ENCODE measurements at places on chromosomes 4 and X.

GRCh38 chr4:141356963-141357335 is 136.3 kb downstream of the ZNF330 start:
- no peak for DNase-seq

DNA sequence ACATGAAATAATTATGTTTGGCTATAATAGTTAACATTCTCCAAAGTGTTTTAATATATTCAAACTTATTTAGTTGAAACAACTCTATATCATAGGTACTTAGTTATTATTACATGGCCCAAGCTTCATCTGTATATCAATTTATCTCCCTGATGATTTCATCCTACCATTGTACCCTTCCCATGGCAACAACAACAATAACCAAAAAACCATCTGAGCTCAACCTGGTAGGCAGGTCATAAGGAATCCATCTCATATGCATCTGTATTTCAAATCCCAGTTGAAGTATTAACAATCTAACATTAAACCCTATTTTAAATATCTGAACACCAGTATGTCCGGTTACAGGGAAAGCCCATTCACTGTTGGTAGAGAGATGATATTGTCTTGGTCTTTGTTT is 33.1 kb upstream of the SLC7A11 start:
- DNase-seq: no peak

GRCh38 chrX:9988762-9989161 is 21.6 kb downstream of the CLDN34 start:
- DNase-seq: peak; percentile 8

DNA sequence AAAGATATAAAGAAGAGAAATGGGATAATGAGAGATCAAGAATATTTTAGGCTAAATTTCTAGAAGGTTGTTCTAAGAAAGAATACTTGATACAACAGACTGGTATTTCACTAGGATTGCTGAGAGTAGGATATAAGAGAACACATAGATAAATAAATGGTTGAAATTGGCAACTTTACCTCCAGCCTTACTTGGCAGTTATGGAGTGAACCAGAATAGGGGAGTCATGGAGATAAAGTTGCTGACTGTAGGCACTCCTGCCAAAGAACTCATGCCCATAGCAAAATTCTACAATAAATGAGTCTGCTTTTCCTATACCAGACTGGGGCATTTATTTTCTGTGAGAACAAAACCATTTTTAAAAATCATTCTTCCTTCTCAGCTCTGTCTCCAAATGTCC is 26.4 kb upstream of the MMRN1 start:
- no peak for DNase-seq

- no peak for DNase-seq
Observed at GRCh38 chrX:113726466-113726865, 857.4 kb upstream of the HTR2C start.

DNA sequence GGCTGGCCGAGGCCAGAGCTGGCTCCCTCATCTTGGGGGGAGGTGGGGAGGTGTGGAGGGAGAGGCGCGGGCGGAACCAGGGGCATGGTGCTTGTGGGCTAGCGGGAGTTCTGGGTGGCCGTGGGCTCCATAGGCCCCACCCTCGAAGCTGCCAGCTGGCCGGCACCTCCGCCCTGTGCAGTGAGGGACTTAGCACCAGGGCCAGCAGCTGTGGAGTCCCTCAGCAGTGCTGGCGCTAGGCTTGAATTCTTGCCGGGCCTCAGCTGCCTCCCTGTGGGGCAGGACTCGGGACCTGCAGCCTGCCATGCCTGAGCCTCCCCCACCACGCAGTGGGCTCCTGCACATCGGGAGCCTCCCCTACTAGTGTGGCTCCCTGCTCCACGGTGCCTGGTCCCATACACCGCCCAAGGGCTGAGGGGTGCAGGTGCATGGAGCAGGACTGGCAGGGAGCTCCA is 603.3 kb downstream of the PCDH18 start:
- DNase-seq: no peak

DNA sequence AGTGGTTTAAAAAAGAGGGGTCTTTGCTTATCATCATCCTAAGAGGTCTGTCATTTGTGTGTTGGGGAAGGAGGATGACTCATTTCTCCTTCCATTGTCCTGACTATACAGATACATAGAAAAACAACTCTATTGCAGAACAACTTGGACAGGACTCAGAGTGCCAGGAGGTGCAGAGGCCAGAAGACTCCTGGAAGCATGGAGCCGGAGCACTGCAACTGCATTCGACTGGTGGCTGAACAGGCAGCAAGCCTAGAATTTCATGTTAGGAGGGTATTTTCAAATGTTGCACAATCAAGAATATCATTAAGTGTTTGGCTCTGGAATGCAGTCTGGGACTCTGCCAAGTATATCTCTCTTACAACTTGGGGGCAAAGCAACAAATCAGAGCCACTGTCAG is 35.0 kb upstream of the MAML3 start:
- DNase-seq: no peak

DNA sequence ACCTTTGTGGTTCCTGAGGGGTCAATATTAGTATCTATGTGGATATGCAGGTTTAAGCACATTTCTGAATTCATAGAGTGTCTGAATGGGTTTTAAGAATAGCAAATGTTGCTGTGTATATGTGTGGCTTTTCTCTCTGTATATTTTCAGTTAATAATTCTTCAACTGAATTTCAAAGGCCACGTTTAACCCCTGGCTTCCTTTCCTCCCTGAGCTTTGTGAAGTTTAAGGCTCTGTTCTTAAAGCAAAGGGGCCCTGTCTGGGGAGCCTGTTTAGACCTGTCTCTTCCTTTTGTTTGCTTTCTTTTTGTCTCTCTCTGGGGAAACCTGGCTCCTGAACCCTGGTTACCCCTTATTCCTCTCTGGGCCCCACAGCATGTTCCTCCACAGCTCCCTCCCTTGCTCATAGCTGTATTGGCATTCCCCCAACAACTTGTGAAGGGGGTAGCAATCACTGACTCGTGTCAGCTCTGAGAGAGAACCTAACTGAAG is 139.1 kb downstream of the COL4A6 start:
- DNase-seq: no peak

- no peak for DNase-seq
Observed at GRCh38 chr4:155773196-155773800, 14.5 kb downstream of the GUCY1B1 start.

- no peak for DNase-seq
Observed at GRCh38 chr4:93918856-93919255, 90.3 kb downstream of the ATOH1 start.

DNA sequence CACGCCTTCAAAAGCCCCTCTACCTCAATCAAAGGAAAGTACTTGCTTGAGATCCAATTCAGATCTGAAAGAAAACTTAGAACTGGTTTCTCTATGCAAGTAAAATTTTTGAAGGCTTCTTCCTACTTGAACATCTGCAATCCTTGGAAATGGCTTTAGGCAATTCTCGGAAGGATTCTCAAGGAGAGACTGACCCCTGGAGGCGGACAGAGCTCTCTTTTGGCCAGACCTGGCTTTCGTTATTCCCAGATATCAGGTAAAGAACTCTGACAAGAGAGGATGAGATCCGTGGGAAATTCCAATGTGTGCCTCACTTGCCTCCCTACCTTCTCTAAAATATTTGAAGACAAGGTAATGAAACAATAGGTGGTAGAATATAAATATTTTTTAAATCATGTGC is 670.3 kb upstream of the FAM241A start:
- DNase-seq: no peak

- DNase-seq: no peak
Observed at GRCh38 chr4:10023050-10023419, 1.7 kb upstream of the SLC2A9 start.

- DNase-seq: no peak
Observed at GRCh38 chr4:182699201-182699600, 218.0 kb downstream of the DCTD start.

DNA sequence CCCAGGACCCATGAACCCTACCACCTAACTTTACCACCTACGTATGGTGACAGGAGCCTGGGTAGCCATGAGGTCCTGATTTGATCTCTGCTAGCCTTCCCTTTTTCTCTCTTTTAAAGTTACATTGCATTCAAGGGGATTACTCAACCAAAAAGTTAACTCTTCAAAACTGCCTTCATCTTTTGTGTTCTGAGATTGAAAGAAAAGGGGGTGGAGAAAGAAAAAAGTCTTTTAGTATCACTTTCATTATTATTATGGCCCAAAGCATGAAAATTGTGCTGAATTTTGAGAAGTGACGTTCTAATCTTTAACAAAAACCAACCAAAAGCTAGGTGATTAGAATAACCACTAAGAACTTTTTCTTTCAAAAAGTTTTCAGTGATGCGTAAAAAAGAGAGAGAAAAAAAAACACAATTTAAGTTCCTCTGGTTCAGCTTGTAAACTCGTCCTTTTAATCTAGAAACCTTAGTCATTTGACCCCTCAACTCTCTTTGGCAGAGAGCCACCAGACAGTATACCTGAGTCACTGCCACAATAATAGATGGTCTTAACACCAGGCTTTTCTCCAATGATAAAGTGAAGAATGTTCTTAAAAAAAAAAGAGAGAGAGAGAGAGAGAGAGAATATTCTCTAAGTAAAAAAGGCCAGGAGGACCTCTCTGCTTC is 347.4 kb upstream of the FGF13 start:
- DNase-seq: no peak

DNA sequence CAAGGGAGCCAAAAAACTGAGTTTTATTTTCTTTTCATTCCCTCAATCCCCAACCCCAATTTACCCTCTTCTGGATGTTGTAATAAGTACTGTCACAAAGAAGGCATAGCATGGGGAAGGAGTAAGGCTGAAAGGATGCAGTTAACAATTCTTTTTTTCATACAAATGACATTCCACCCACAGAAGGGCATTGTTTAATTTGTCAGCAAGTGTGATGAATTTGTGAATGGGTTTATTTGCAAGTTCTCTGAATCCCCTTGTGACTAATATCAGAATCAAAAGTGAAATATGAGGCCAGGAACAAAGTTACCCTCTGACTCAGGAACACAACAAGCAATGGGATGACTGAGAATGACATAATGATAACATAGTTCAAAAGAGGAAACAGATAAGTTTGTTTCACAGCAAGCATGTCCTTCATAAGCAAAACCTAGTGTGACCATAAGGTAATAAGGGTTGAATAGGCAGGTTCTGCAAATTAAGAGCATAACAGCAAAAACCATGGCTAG is 2.1 kb downstream of the GEMIN8 start:
- DNase-seq: peak; percentile 45

GRCh38 chr4:110087070-110087708 is 111.2 kb downstream of the ELOVL6 start:
- DNase-seq: no peak

- DNase-seq: peak; percentile 22
Observed at GRCh38 chrX:119236623-119237561, 807 bp downstream of the PGRMC1 start.

DNA sequence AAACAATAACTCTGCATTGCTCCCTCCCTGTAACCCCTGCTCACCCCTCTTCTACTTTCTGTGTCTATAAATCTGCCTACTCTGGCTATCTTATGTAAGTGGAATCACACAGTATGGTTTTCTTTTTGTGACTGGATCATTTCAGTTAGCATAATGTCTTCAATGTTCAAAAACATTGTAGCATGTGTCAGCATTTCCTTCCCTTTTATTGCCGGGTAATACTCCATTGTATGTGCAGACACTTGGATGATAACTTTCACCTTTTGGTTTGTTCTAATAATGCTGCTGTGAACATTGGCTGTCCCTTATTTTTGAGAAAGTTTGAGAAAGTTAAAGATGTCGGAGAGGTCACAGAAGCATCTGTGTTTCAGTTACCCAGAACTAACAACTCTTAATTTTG is 60.6 kb upstream of the TLR2 start:
- no peak for DNase-seq

GRCh38 chrX:13662355-13662791 is 9.4 kb downstream of the TCEANC start:
- DNase-seq: no peak

GRCh38 chrX:72308566-72309296 is 3.0 kb upstream of the CITED1 start:
- peak; percentile 4 for DNase-seq

DNA sequence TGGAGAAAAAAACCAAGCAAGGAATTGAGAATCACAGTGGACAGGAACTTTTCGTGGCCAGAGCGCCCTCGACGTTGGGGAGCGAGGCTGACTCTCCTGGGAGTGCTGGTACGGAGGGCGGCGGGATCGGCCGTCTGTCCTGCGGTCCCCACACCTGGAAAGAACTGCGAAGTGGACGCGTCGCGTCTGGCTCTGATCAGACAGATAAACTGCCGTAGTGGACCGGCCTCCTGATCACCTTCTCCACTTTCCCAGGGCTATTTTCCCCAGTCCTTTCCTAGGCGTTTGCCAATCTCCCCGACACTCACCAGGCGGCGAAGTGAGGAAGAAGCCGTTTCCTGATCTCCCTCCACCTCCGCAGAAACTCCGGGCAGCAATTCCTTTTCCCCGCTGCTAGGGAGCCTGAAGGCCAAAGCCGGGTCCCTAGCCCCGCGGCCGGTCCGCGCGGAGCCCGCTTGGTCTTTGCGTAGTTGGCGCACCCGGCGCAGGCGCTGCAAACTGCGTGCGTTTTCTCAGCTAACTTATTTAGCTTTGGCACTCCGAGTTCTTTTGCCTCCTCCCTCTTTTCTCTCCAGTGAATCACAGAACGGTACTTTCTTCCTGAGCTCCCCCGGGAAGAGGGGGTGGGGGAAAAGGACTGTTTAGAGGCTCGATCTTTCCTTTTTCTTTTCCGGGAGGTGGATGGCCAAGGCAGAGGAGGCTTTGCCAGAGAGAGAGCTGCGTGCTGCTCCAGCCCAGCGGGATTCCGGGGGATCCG is at the start of gene ARSJ:
Gene ARSJ (minus strand): TSS at position 500 of the 757 bp plus-strand sequence. CDS start 813 bp downstream, outside the sequence.
- no peak for DNase-seq

- no peak for DNase-seq
Observed at GRCh38 chr4:140645614-140646412, 77.1 kb upstream of the UCP1 start.

DNA sequence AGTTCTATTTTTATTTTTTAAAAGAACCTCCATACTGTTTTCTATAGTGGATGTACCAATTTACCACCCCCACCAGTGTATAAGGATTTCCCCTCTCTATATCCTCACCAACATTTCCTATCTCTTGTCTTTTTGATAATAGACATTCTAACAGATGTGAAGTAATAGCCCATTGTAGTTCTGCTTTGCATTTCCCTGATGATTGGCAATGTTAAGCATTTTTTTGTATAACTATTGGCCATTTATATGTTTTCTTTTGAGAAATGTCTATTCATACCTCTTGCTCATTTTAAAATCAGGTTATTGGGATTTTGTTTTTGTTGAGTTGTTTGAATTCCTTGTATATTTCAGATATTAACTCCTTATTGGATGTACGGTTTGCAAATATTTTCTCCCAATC is 251.1 kb upstream of the HTR2C start:
- no peak for DNase-seq

DNA sequence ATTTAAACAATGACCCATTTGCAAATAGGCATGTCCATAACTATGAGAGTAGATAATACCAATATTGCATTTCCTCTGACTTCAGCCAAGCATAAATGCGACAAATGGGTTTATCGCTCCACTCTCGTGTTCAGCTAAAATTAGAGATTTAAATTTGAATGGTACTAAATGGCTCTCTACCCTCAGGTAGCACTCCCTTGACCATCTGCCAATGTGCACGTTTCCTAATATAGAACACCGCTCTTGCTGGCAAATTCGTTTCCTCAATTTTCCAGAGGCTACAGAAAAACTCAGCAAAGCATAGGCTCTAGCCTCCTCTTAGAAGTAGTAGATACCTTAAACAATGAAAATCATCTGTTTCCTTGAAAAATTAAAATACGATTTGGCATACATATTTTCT is 251.6 kb downstream of the ADGRA3 start:
- DNase-seq: no peak
